ENCODE measurements at places on chromosomes 7 and 10. TPM values are rescaled to one million over a fixed set of nuclear protein-coding genes. Genes with fewer than 3 reads are reported as not detected.

GRCh38 chr7:51374936-51375335 is 58.3 kb upstream of the COBL start:
- no peak overlapping the region for H3K27ac ChIP-seq
- no peak for DNase-seq
- no peaks in the 10 kb centered on the region for H3K36me3 ChIP-seq
- H3K27me3 ChIP-seq = peaks cover 2% of the 10 kb centered on the region
- no peak overlapping the region for H3K4me3 ChIP-seq

DNA sequence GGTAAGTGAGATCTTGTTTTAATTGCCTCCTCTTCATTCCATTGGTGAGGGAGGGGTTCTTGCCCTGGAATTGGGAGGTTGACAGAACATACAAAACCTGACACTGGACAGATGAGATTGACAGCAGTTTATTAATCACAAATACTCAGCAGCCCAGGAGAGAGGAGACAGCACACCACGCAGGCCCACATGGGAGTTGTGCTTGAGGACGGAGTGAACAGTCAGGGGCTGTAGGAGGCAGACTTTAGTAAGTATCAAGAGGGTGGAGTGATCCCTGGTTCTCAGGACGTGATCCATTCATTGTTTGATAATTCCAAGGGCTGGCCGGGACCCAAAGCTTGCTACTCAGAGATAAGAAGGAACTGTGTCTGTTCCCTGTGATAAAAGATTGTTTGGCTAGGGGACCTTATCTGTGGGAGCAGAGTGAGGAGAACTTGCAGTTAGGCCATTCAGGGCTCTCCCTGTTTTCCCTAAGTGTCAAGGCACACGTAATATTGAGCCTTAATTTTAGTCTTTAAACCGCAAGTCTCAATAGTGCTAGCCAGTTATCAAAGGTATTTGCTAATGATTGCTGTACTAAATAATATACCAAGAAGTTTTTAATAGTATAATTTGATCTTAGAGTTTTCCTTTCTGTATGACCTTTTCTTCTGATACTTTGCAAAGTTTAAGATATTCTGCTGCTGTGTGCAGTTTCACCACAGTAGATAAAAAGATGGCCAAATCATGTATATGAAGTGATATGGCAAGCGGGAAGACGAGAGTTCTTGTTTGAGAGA is 14.5 kb downstream of the CAPZA2 start:
- H3K27ac ChIP-seq = no peak overlapping the region
- peaks cover 7% of the 10 kb centered on the region for H3K36me3 ChIP-seq

GRCh38 chr7:155864991-155865690 is 52.9 kb upstream of the SHH start:
- H3K27me3 ChIP-seq = peaks cover 15% of the 10 kb centered on the region
- no peak overlapping the region for H3K4me3 ChIP-seq
- H3K27ac ChIP-seq = no peak overlapping the region
- H3K36me3 ChIP-seq = no peaks in the 10 kb centered on the region
- H3K4me1 ChIP-seq = peaks cover 11% of the 10 kb centered on the region
- DNase-seq = peak; percentile 77

DNA sequence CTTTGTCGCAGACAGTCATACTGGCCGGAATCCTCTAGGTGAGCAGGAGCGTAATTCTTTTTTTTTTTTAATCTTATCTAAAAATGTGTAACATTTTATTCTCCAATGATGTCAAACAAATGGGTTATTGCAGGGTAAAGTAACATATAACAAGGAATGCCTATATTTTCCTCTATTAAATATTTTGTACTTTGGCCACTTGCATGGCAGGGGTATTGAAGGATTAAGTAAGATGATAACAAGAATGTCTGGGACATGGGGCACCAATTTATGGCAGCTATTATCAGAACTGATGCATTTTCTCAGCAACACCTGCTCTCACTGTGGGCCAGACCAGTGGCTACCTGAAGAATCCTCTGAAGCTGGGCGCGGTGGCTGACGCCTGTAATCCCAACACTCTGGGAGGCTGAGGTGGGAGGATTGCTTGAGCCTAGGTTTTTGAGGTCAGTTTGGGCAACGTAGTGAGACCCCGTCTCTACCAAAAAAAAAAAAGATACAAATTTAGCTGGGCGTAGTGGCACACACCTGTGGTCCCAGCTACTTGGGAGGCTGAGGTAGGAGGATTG is 24.0 kb upstream of the SNX10 start:
- no peak overlapping the region for H3K4me3 ChIP-seq
- peak; percentile 44 for DNase-seq
- no peak overlapping the region for H3K27ac ChIP-seq
- no peaks in the 10 kb centered on the region for H3K4me1 ChIP-seq

- H3K27me3 ChIP-seq = peaks cover 59% of the 10 kb centered on the region
- DNase-seq = peak; percentile 8
- H3K4me1 ChIP-seq = no peaks in the 10 kb centered on the region
- H3K36me3 ChIP-seq = no peaks in the 10 kb centered on the region
- H3K27ac ChIP-seq = no peak overlapping the region
These were observed 146.9 kb downstream of the EVX1 start for GRCh38 chr7:27389496-27389895.

GRCh38 chr7:23619141-23619540 is 22.0 kb downstream of the CCDC126 start:
- H3K27ac ChIP-seq = no peak overlapping the region
- no peak for DNase-seq
- no peaks in the 10 kb centered on the region for H3K27me3 ChIP-seq
- peaks cover 25% of the 10 kb centered on the region for H3K36me3 ChIP-seq
- no peak overlapping the region for H3K4me3 ChIP-seq
- peaks cover 11% of the 10 kb centered on the region for H3K4me1 ChIP-seq

- H3K27ac ChIP-seq = no peak overlapping the region
- no peaks in the 10 kb centered on the region for H3K27me3 ChIP-seq
- DNase-seq = no peak
- peaks cover 48% of the 10 kb centered on the region for H3K4me1 ChIP-seq
- H3K36me3 ChIP-seq = peaks cover 23% of the 10 kb centered on the region
These were observed 3.0 kb downstream of the GCC1 start for GRCh38 chr7:127582361-127582760.

- no peak for DNase-seq
- H3K36me3 ChIP-seq = no peaks in the 10 kb centered on the region
- no peak overlapping the region for H3K4me3 ChIP-seq
- H3K27me3 ChIP-seq = peaks cover 17% of the 10 kb centered on the region
- H3K27ac ChIP-seq = no peak overlapping the region
These were observed 15.4 kb upstream of the EIF5AL1 start for GRCh38 chr10:79496896-79497295.

DNA sequence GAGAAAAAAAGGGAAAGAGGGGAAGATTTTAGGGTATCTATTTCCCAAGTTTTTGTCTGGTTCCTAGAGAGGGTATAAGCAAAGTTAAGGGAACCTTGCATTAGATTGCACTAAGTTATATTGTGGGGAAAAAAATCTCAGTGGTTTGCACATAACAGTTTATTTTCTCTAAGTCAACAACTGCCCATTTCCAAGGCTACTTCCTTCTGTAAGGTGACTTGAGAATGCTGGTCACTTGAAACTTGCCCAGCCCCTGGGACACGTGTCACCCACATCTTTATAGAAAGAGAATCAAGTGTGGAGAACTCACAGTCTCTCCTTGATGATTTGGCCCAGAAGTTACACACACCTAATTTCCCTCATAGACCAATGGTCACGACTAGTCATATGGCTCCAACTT is 488.6 kb upstream of the PODXL start:
- H3K36me3 ChIP-seq = no peaks in the 10 kb centered on the region
- H3K27ac ChIP-seq = no peak overlapping the region
- DNase-seq = no peak
- H3K4me3 ChIP-seq = no peak overlapping the region
- peaks cover 18% of the 10 kb centered on the region for H3K27me3 ChIP-seq

- peak overlapping the region; percentile 74 for H3K27ac ChIP-seq
- H3K4me3 ChIP-seq = no peak overlapping the region
These were observed 106.1 kb downstream of the PPP1R3A start for GRCh38 chr7:113812591-113813255.

DNA sequence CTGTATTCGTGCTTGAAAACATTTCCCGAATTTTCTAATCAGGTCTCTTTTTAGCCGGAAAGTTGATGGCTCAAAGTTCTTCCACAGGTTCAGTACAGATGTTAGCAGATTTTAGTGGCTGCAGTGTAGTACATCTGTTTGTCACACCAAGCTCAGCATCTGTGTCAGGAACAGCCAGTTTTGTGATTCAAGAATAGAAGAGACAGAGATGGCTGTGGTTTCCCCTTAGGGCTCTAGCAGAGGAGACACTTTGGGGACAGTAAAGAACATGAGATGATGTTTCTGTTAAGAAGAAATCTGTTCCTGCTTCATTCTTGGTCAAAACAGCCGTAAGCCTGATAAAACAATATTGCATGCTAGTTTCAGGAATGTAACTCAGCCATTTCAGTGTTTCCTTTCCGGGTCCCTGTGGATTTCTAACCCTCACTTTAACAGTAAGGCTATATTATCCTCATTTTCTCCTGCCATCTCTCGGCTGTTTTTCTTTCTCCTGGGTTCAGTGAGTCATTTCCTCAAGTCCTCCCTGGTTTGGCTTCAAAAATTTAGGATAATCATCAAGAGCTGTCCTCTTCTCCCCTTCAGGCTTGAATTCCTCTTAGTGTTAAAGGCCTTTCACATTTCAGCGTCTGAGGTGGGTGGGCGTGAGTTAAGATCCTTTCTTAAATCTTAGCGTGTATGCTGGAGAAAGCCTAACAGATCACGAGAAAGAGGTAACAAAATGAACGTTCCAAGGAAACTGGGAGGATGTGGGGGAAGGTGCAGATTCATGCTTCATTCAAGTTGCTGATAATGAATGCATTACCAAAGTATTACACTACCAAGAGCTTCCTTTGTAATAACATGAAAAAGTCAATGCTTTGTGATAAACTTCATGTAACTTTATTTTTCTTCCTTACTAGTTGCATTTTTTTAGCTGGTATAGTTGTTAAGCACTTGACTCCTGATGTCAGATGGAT is 37.1 kb upstream of the BICC1 start:
- no peaks in the 10 kb centered on the region for H3K36me3 ChIP-seq
- no peak for DNase-seq
- peak overlapping the region; percentile 62 for H3K4me3 ChIP-seq
- no peaks in the 10 kb centered on the region for H3K27me3 ChIP-seq
- H3K27ac ChIP-seq = peak overlapping the region; percentile 94

DNA sequence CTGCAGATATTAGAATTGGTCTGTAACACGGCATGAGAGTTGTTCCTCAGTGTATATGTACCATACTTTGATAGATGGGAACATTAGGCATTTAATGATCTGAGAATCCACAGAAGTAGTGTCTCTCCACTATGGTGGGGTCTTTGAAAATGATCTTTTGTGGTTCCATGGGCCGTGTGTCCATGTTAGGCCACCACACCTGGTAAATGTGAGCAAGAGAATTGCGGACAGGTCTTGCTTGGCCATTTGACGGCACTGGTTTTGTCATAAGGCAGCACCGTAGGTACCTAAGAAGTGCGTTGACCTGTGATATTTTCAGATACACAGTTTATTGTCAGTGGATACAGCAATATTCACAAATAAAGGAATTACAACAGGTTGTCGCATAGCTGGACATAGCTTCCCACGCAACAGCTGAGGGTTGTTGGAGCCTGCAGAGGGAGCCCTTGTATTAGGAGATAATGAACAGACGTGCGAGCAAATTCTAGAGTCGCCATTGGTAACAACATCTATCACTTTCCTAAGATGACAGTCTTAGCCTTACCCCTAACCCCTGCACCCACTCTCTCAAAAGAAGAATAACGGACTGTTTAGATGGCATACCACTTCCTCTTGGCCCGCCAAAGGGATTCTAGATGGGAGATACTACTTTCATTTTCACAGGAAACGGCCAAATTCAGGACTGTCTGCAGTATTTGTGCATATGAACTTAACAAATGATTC is 111.4 kb downstream of the COL28A1 start:
- H3K27me3 ChIP-seq = no peaks in the 10 kb centered on the region
- no peak for DNase-seq
- peak overlapping the region; percentile 71 for H3K4me3 ChIP-seq
- no peaks in the 10 kb centered on the region for H3K36me3 ChIP-seq
- H3K4me1 ChIP-seq = peaks cover 32% of the 10 kb centered on the region

SRRM3 gene
- total RNA-seq = 0.71 TPM

WASHC2A gene
- 58.2 TPM for total RNA-seq

CREB5 gene
- total RNA-seq = 7.5 TPM

KIAA1217 gene
- total RNA-seq = 2.8 TPM

CPEB3 gene
- total RNA-seq = 1.9 TPM

ST8SIA6 gene
- not detected for total RNA-seq

SDK1 gene
- 5.4 TPM for total RNA-seq

Measured in osteocyte (in vitro differentiated cells).